GM12891 (cell line): ENCODE measurements at places on chromosomes 2 and 18.

DNA sequence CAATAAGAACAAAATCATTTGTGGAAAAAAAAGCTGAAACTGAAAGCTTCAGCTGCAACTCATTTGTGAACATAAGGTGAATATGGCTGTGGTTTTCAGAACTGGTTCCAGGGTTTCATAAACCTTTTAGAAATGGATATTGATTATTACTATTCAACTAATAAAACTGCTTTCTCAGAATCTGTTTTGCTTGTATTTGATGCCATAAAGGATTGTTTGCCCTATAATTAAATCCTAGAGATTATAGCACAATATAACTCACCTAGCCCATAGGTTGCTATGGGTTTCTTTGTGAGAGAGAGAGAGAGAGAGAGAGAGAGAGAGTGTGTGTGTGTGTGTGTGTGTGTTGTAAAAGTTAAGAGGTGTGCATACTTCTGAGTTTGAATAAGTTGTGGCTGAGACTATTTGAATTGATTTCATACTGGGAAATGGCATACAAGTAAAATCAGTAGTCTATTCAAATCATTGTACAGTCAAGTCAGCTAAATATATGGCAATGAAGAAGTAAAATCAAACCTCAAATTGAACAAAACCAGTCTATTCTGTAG, 339.2 kb downstream of the ARHGAP15 start:
- DNase-seq: no peak

GRCh38 chr2:182605166-182605565, 110.9 kb upstream of the DNAJC10 start:
- no peak for DNase-seq

DNA sequence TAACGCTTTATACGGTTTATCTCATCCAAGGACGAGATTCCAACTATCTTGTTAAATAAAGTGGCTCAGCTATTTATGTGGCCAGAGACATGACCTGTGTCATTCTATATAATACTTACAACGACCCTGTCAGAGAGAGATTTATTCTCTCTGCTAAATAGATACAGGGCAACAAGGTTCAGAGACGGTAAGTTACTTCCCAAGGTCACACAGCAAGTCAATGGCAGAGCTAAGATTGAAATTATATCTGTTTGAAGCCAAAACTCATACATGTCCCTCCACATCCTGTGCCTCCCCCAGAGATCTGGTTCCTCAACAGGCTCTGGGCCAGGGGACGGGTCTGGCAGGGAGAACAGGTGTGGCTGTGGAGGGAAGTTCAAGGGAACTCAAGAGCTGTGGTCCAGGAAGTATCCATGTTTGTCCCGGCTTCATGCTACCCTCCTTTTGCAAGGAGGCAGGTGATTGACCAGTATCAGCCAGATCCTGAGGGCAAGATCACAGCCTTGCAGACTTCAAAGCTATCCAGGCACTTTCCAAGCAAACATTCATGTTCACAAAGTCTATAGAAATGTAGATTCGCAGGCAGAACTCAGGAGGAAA, 99.8 kb downstream of the CAPN13 start:
- no peak for DNase-seq

DNA sequence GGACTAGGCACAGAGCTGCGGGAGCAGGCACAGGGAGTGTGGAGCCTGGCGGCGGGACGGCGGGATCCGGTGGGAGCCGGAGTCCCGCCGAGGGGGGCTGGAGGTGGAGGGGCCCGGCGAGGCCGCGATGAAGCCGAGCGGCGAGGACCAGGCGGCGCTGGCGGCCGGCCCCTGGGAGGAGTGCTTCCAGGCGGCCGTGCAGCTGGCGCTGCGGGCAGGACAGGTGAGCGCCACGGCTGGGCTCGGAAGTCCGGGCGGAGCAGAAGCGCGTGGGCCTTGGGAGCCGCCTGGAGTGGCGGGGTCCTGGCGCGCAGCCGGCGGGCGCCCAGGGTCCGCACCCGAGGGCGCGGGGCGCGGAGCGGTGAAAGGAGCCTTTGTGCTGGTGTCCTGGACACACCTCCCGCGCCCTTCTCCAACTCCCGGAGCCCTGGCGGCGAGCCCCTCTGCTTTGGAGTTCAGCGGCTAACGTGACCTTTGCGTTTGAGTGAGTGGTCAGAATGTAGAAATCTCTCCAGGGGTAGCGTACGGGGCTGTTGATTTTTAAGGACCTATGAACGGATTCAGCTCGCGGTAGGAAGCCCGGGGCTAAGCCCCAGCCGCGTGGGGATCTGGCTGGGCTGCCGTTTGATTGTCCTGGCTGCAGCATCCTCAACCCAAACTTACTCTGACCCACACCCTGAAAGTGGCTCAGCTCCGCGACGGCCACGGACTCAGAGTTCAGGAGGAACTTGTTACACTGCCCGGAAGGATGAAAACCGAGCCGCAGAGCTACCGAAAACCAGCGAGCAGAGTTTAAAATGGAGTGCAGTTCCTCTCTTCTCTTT, 448 bp downstream of the IMPA2 start:
- DNase-seq: no peak

DNA sequence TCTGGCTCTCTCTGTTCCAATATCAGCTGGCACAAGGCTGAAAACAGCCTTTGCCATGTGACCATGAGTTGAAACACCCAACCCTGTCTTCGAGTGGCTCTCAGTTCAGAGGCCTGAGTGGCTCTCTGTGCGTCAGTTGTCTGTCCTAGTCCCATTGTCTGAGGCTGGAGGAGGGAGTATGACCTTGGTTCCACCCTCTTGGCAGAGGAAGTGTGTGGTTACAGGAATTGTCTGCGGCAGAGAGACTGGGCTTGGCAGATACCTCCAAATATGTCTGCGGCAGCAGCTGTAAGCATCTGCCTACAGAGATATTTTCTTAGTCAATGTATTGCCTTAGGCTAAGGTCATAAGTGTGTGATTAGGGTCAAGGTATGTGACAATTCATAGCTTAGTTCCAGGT, 32.6 kb downstream of the CNGA3 start:
- DNase-seq: no peak

GRCh38 chr18:34913837-34914661, 127.2 kb upstream of the MAPRE2 start:
- DNase-seq: no peak

DNA sequence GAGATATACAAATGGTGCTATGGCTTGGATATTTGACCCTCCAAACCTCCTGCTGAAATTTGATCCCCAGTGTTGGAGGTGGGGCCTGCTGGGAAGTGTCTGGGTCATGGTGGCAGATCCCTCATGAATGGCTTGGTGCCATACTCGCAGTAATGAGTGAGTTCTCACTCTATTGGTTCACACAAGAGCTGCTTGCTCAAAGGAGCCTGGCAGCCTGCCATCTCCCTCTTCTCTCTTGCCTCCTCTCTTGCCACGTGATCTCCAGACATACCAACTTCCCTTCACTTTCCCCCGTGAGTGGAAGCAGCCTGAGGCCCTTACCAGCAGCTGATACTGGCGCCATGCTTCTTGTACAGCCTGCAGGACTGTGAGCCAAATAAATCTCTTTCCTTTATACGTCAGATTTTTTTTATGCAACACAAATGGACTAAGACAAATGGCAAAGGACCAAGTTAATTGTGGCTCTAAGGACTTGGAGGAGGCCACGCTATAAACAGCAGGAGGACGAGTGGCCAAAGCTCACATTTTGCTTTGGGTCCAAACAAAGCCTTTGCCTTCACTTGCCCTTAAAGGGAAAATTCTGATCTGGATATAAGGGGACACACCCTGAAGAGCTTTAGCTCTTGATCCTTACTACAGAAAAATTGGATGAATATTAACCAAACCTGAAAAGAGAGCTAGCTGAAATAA, 214.7 kb downstream of the SS18 start:
- DNase-seq: no peak

DNA sequence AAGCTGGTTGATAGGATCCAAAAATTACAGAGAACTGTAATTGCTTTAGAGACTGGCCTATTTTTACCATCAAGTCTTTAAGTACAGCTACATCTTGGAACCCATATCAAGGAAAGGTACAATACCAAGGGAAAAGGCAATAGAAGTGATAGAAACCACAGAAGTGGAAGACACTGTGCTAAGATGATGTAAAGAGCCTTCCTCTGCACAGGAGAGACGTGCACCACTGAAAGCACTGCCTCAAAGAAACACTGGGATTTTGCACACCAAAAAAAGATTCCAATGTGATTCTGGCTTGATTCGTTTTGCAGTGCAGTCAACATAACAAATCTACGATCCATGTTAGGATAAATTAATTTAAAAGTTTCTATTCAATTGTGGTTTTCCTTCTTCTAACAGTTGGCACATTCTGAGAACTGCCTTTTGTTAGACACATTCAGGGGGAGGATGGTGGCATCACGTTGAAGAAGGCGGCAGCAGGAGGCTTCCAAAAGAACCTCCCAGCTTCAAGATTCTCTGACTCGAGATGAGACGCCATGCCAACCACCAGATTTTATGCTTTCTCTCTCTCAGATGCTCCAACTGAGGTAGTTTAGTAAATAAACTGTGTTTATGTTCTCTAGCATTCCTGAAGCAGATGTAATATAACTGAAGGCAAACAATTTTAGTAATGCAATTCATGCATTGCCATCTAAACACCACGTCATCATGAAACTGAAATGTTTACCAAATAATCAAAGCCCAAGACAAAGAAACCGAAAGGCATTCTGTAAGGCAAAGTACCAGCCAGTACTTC, 102.9 kb downstream of the BCL2 start:
- DNase-seq: no peak

DNA sequence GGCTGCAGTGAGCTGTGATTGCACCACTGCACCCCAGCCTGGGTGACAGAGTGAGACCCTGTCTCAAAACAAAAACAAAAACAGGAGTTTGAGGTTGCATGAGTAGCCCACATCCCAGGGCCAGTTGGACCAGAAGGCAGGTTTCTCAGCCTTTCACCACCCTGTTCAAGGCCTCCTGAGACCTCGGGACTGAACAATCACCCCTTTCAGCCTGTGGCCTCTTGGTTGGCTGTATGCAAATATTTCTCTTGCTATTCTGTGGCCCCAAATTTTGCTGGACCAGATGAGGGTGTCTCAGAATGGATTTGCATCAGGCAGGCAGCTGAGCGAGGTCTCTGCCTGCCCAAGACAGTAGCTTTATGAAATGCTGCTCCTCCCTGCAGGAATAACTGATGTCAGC, 56.9 kb downstream of the DPYSL5 start:
- no peak for DNase-seq

DNA sequence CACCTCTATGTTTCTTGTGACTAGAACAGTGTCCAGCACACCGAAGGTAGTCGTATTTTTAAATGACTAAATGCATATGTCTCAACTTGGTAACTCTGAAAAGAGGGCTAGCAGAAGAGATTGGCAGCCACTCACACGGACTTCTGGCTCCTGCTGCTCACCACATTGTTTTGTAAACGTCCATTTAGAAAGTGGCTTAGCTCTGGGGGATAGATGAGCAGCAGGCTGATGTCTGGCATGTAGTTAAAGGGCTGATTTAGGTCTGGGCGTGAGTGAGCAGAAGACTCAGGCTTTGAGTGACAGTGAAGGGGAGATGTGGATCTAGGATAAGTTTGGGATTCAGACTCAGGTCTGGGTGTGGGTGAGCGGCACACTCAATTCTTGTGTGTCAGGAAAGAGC, 372.9 kb upstream of the HS6ST1 start:
- no peak for DNase-seq

DNA sequence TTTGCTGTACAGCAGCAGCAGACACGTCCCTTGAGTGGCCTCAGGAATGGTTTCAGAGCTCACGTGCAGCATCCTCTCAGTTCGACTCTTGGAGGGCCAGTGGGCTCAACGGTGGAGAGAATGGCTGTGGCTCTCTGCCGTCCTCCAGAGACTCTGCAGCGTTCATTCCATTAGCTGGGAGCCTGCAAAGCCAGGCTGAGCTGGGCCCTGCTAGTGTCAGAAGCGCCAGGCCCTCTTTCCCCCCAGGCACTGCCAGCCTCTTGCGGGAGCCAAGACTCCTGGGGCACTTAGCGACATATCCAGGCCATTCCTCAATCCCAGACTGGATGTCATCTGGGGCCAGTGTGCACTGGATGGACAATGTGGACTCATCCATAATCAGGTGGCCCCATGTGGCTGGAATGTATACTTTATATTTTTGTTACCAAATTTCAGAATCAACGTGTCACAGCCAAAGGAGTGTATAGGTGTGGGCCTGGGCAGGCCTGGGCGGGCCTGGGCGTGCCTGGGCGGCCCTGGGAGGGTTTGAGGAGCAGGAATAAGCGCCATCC, 125.1 kb upstream of the EPAS1 start:
- no peak for DNase-seq

DNA sequence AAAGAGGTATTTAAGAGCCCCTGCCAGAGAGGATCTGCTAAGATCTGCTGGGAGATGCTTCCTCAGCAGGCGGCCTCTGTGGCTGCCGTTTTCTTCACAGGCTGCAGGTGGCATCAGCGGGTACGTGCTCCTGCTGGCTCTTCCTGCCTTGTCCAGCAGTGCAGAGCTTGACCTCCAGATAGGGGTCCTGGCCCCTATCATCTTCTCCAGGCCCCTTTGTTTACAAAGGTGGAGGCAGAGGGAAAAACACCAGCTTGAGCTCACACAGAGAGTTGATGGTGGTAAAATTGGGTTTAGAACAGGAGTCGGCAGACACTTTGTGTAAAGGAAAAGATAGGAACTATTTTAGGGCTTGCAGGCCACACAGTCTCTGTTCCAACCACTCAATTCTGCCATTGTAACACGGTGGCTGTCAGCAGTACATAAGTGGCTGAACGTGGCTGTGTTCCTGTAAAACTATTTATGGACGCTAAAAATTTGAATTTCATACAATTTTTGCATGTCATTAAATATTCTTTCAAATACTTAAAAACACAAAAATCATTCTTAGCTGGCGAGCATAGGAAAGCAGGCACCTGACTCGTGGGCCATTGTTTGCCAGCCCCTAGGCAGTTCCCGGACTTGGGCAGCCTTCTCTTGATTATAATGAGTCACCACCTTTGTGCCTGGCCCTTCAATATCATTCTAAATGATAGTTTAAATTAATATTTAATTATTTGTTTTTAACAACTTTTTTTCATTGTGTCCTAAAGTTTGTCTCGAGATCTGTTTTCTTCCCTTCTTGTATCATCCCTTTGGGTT, 98.2 kb upstream of the B3GNT7 start:
- DNase-seq: peak; percentile 63
